ENCODE measurements at places on chromosomes 7 and 10. TPM values are rescaled to one million over a fixed set of nuclear protein-coding genes. Genes with fewer than 3 reads are reported as not detected.

DNA sequence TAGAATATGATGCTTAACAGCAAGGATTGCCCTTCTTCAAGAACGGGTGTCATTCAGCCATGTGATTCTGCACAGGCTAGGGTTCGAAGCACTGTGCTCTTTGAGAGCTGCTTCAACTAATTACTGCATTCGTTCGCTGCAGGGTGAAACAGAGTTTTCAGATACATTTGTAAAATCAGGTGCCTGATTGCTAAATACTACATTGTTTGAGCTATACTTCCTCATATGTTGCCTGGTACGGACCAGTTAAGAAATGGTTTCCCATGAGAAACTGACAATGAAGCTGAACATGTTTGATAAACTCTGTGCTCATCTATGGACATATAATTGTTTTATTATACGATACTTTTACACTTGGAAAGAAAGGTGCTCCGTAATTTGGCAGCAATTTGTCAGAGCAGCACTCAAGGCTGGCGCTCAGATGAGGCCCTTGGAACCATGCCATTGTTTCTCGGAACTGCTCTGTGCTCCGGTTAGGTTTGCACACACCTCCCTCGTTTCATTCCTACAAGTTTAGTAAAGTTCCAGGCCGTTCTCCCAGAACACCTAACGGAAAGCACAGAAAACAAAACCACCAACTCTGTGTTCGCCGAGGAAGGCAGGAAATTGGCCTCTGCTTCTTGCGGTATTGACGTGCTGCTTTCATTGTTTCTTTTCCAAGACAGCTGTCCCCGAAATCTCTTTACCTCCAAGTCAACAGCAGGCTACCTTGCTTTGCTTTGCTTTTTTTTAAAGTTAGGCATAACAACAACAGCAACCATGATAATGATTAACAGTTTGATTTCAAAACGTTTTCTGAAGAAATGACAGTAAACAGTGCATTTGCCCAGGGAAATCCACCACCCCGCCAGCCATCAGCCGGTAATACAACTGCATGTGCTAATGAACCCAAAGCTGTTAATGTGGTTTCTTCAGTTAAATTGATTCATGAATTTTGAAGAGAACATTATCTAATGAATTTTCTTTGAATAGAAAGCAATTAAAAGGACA, 206.9 kb downstream of the EBF3 start:
- H3K4me3 ChIP-seq: no peak overlapping the region
- H3K27me3 ChIP-seq: no peaks in the 10 kb centered on the region
- peaks cover 26% of the 10 kb centered on the region for H3K36me3 ChIP-seq
- peaks cover 8% of the 10 kb centered on the region for H3K4me1 ChIP-seq

DNA sequence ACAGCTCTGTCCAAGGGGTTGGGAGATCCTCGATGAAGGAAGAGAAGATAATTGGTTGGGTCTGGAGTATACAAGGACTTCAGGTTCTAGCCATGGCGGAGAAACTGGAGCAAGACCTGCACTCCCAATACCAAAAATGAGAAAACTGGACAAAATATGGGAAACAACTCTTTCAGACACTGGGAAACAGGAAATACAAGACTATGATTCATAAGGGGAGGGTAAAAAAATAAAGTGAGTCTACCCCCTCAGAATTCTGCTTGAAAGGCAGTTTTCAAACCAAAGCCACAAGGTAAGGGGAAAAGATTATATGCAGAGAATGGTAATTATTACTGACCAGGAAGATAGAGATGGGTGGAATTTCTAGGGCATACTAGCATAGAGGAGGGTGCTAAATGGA, 10.2 kb upstream of the SEC61G start:
- peaks cover 2% of the 10 kb centered on the region for H3K27me3 ChIP-seq
- H3K27ac ChIP-seq: no peak overlapping the region
- no peak overlapping the region for H3K4me3 ChIP-seq
- DNase-seq: no peak

DNA sequence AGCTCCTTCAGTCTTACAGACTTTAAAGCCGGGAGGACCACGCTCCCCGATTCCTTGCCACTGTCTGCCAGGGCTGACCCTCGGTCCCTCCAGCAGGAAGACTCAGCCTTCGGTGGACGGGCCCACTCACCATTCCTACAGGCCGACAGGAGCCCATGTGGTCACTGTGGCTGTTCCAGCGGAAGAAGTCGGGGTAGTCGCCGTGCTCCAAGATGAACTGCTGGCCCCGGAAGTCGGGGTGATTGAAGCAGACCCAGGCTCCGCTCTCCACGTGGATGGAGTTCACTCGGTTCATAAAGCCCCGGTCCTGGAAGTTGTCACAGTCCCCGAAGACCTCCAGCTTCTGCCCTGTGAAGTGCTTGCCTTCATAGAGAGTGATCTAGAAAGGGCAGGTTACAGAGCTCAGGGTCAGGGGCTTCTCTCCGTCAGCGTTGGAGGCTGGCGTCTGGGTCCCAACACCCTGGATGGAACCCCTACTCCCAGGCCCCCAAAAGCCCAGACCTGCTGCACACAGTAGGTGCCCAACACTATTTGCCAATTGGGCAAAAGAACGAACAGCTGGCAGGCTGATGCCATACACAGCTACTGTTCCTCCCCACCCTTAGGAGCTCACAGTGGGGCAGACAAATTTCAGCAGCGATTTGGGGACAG, 1.9 kb downstream of the CRYGN start:
- peaks cover 31% of the 10 kb centered on the region for H3K4me1 ChIP-seq
- H3K27me3 ChIP-seq: peaks cover 8% of the 10 kb centered on the region
- H3K4me3 ChIP-seq: no peak overlapping the region
- H3K27ac ChIP-seq: no peak overlapping the region
- no peak for DNase-seq

GRCh38 chr7:108087778-108088177, 42.4 kb downstream of the LAMB4 start:
- no peaks in the 10 kb centered on the region for H3K4me1 ChIP-seq
- no peak overlapping the region for H3K4me3 ChIP-seq
- DNase-seq: no peak
- H3K27ac ChIP-seq: no peak overlapping the region
- no peaks in the 10 kb centered on the region for H3K36me3 ChIP-seq

The PRKCQ gene
- 8.4 TPM for total RNA-seq

The GALNT11 gene
- total RNA-seq: 26.8 TPM

All from WTC11 (cell line).